Muscle of arm (tissue), 14 donors: ENCODE measurements at places on chromosomes 7 and 10. TPM values are rescaled to one million over a fixed set of nuclear protein-coding genes. Genes with fewer than 3 reads are reported as not detected.

The LRRD1 gene
- polyA plus RNA-seq: 0.59 TPM

The NDUFB8 gene
- 102 TPM for polyA plus RNA-seq

The FXYD4 gene
- polyA plus RNA-seq: not detected

The ZNF25 gene
- 12.7 TPM for polyA plus RNA-seq

The UNC5B gene
- polyA plus RNA-seq: 10.5 TPM

The FEZF1 gene
- not detected for polyA plus RNA-seq
